Uterus (tissue), 4 donors: ENCODE measurements at places on chromosomes 16 and 17.

GRCh38 chr17:65092262-65092661 lies 35.7 kb upstream of the GNA13 start:
- no peak for DNase-seq

DNA sequence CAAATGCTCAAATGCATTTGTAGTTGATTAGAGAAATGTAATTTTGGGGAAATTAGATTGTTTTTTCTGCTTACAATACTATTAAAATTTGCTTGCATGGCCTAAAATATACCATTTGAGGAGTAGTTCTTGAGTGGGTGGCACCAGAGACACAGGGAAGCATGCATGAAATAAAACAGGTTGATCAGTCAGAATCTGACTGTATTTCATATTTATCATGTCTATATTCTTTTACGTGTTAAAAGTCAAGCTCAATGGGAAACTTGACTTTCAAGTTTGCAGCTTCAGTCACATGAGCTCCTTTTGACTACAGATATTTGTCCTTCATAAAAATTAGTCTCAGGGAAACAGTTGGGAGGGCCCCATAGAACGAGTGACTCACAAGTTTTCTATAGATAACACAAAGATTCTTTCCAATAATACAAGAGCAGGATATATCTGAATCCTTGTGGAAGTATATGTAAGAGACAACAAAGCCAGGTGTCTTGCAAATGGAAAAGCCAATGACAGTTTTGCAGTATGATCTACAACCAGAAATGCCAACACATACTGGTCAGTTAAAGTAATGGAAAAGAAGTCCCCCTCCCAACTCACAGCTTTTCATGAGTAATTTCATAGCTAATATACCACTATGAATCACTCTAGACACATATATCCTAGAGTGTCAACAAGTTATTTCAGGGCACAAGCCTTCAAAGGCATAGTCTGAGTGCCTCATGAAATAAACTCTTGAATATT lies 42.2 kb upstream of the CORO6 start:
- DNase-seq, result no peak

DNA sequence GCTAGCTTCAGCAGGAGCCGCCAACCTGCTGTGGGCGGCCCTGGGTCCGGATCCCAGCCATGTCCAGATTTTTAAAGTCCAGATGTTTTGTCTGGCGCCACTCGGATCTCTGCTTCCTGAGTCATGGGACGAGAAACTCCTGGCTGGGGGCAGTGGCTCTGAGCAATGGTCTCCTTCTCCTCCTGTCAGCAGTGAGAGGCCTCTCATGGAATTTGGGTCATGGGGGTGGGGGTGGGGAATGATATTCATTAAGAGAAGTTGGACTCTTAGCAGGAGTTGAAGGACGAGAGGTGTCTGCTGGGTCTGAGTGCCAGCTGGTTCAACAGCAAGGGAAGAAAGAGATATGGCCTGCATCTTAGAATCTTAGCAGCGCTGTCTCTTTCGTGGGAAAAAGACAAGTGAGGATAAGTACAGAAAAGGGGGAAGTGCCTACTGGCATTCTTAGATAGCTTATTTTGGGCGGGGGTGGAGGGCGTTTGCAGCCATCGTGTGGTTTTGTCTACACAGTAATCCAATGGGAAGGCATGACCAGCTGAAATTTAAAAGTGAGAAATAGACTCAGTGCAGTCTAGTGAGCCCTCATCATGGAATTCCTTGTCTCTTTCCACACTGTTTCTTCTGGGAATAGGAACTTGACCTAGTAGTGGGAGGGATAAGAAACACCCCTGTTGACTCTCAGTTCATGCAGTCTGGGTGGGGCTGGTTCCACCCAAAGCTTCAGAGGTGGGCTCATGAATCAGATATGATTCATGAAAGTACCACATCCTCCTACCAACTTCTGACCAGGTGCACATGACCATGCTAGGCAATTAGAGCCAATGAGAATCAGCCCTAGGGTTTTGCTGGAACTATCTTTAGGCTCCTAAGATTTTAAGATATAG lies 80.5 kb downstream of the MYH13 start:
- DNase-seq, result peak; percentile 59

GRCh38 chr16:700684-701584 lies 4.7 kb downstream of the FBXL16 start:
- DNase-seq, result no peak

GRCh38 chr17:83062011-83062817 lies 17.2 kb upstream of the METRNL start:
- peak; percentile 10 for DNase-seq
